ENCODE measurements at places on chromosomes 2 and 18.

DNA sequence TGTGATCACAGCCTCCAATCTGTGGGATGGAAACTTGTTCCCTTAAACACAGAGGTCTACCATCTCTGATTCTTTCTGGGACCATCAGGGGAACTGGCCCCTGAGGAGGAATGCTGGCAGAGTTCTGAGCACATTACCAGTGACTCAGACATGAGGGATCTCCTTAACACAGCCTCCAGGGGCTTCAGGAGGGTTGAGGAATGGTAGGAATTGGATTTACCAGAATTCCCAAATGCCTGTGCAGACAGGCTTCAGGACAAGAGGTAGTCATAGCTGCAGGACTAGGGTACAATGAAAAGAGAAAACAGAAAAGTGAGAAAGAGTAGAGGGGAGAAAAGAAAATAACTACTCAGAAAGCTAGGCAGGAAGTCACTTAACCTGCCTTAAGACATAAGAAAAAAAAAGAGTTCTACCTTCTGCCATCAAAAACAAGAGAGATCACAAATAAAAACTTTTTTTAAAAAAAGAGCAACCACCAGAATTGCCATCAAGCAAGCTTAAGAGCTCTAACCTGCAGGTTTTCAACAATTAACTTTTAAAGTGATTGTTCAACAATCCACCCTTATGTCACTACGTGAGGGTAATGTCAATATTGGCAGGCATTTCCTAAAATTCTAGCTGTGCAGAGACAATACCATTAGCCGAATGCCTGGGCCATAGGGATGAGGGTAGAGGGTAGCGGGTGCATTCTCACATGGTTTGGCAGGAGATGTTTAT, 524.4 kb downstream of the BCL11A start:
- no peak for DNase-seq

- DNase-seq = no peak
These were observed 134.5 kb downstream of the INHBB start for GRCh38 chr2:120480346-120480902.

GRCh38 chr2:55408098-55408882, 11.4 kb downstream of the CCDC88A start:
- DNase-seq = no peak

DNA sequence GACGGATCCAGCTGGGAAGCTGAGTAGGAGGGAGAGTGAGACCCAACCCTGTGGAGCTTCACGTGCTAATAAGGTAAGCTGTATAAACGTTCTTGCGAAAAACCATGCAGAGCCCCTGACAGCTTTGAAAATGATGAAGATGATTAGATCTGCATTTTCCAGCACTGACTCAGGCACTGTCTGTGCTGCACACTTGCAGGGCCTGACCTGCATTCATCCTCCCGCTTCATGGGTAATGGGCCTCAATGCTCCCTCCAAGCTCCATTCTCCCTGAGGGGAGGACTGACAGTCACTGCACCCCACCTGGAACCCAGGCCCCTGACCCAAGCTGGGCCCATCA, 205.4 kb downstream of the TMEM163 start:
- DNase-seq = no peak

GRCh38 chr2:888906-889566, 61.6 kb upstream of the SNTG2 start:
- DNase-seq = no peak

Measured in germinal center (tissue), 1 donor.